Ovary (tissue), 10 donors: ENCODE measurements at places on chromosomes 5 and 9. TPM values are rescaled to one million over a fixed set of nuclear protein-coding genes. Genes with fewer than 3 reads are reported as not detected.
A peak's percentile ranks its signal among the peaks of the same experiment; 100 is the strongest.

DNA sequence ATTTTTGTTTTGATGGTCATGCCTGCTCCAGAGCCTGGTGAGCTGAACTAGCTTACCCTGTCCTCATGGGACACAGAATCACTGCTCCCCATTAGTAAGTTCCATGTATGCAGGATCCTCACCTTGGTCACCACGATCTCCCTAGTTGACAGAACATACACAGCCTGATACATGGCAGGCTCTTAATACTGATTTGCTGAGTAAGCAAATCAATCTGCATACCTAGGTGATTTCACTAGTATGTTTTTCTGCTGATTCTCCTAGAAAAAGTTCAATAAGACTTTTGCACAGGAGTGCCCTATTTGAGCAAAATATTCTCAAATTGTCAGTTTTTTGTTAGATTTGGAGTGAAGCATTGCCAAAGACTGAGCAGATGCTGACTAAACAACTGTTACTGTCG, 113.7 kb downstream of the ACER2 start:
- no peaks in the 10 kb centered on the region for H3K36me3 ChIP-seq
- no peaks in the 10 kb centered on the region for H3K27me3 ChIP-seq
- H3K27ac ChIP-seq = no peak overlapping the region

GRCh38 chr5:333945-334344, 12.4 kb downstream of the AHRR start:
- H3K36me3 ChIP-seq = no peaks in the 10 kb centered on the region
- no peaks in the 10 kb centered on the region for H3K27me3 ChIP-seq
- H3K27ac ChIP-seq = no peak overlapping the region
- no peaks in the 10 kb centered on the region for H3K4me1 ChIP-seq

GRCh38 chr9:133882849-133883755, 109.0 kb downstream of the VAV2 start:
- no peaks in the 10 kb centered on the region for H3K36me3 ChIP-seq
- H3K4me1 ChIP-seq = peaks cover 12% of the 10 kb centered on the region
- no peak overlapping the region for H3K27ac ChIP-seq
- H3K4me3 ChIP-seq = no peak overlapping the region
- DNase-seq = no peak

DNA sequence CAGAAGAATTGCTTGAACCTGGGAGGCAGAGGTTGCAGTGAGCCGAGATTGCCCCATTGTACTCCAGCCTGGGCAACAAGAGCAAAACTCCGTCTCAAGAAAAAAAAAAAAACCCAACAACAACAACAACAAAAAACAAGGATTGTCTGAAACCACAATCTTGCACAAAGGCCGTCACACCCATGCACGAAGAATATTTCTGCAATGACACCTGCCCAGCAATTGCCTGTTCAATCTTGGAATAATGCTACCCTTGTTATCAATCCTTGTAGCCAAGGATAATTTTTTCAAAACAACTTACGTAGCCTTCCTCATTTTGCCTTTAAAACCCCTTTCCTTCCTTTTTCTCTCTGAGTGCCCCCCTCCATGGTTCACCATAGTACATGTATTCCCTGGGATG, 3.7 kb upstream of the CLTB start:
- peaks cover 4% of the 10 kb centered on the region for H3K4me1 ChIP-seq
- no peaks in the 10 kb centered on the region for H3K27me3 ChIP-seq
- H3K4me3 ChIP-seq = no peak overlapping the region

AMBP gene
- total RNA-seq = 0.55 TPM

ZDHHC11B gene
- 1.9 TPM for total RNA-seq

DNA sequence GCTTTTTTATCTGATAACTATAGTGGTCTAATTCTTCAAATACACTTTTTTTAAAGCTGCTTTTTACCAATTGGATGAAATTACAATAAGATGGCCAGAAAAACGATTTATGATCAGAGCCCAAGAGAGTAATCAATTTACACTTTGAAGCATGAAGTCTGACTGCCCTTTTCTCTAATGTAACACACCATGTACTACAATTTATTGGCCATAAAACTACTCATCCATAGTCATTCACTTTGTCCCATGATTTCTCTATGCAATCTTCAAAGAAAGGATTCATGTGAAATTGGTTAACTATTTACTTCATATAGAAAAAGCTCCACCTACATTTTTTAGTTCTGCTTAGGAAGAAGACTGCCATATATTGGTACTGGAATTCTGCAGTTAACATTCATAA, 73.6 kb upstream of the CAST start:
- no peak overlapping the region for H3K4me3 ChIP-seq
- DNase-seq = no peak
- H3K27ac ChIP-seq = no peak overlapping the region
- no peaks in the 10 kb centered on the region for H3K27me3 ChIP-seq
- H3K36me3 ChIP-seq = no peaks in the 10 kb centered on the region

LURAP1L gene
- 4.2 TPM for total RNA-seq

SLC34A3 gene
- total RNA-seq = not detected

DNA sequence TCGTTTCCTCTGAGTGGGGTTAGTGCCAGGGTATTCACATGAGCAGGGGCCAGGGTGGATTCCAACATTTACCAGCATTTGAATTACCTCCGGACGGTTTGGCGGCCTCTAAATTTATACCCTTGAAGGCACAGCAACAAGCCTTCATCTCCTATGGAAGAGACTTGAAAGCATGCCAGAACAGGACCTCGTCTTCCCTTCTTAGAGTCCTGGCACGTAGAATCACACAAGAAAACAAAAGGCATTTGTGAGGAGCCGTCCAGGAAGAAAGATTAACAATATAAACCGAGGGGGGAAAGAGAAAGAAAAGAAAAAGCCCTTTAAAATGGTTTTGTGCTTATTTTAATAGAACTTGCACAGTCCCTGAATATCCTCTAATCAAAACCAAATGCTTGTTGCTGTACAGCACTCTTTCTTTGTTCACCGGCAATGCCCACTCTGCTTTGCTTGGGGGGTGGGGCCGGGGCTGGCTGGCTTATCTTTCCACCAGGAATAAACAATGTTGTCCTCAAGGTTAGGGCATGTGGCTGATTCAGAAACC, 575.8 kb upstream of the ZNF462 start:
- no peaks in the 10 kb centered on the region for H3K27me3 ChIP-seq
- DNase-seq = no peak
- H3K27ac ChIP-seq = no peak overlapping the region
- no peaks in the 10 kb centered on the region for H3K4me1 ChIP-seq
- peak overlapping the region; percentile 33 for H3K4me3 ChIP-seq
- no peaks in the 10 kb centered on the region for H3K36me3 ChIP-seq

TRPM3 gene
- total RNA-seq = 7.6 TPM

GRCh38 chr5:40649463-40650030, 30.2 kb upstream of the PTGER4 start:
- DNase-seq = no peak
- H3K27me3 ChIP-seq = no peaks in the 10 kb centered on the region
- H3K4me3 ChIP-seq = no peak overlapping the region
- H3K27ac ChIP-seq = no peak overlapping the region
- no peaks in the 10 kb centered on the region for H3K4me1 ChIP-seq
- H3K36me3 ChIP-seq = no peaks in the 10 kb centered on the region

MSX2 gene
- total RNA-seq = not detected

- no peaks in the 10 kb centered on the region for H3K4me1 ChIP-seq
- no peaks in the 10 kb centered on the region for H3K36me3 ChIP-seq
- H3K4me3 ChIP-seq = no peak overlapping the region
- H3K27ac ChIP-seq = no peak overlapping the region
These were observed 76.2 kb downstream of the INSYN2B start for GRCh38 chr5:169904059-169904458.

RNF180 gene
- 26.9 TPM for total RNA-seq

ADAMTS13 gene
- 3.9 TPM for total RNA-seq

DNA sequence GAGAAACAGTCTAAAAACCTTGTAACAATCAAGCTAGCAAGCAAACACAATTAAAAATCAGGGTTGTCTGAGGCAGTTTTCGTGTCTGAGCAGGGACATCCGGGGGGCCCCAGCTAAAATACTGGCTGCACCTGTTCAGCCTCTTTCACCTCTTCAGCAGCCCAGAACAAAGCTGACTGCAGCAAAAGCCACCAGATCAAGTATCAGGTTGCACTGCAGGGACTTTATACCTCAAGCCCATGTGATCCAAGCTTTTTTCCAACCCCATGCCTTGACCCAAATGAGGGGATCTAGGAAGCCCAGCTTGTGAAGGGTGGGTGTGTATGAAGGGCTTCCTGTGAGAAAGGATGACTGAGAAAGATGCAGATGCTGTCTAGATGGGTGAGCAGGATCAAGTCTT, 133.4 kb downstream of the SEMA6A start:
- no peaks in the 10 kb centered on the region for H3K36me3 ChIP-seq
- H3K27ac ChIP-seq = no peak overlapping the region
- H3K4me1 ChIP-seq = no peaks in the 10 kb centered on the region
- no peak overlapping the region for H3K4me3 ChIP-seq
- no peaks in the 10 kb centered on the region for H3K27me3 ChIP-seq
- no peak for DNase-seq

GRCh38 chr9:93116072-93116961, 17.7 kb downstream of the NINJ1 start:
- peak; percentile 80 for DNase-seq
- no peak overlapping the region for H3K4me3 ChIP-seq
- H3K36me3 ChIP-seq = no peaks in the 10 kb centered on the region

WNT8A gene
- total RNA-seq = not detected

DNA sequence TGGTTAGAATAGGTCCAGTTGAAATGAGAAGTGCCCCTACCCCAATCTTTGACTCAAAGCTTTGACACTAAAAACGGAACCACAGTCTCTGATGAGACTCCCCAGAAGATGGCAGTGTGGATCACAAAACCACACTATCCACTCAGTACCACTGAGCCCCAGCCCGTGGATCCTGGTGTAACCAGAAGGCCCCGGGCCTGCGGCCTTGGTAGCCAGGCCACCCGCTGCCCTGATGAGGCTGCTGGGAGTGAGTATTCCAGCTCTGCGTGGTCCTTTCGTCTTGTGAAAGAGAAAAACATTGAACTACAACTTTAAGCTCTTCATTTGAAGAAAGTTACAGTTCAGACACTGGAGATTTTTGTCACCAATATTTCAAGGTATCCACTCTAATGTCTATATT, 42.2 kb upstream of the FBP1 start:
- no peaks in the 10 kb centered on the region for H3K4me1 ChIP-seq
- H3K27ac ChIP-seq = no peak overlapping the region
- no peaks in the 10 kb centered on the region for H3K36me3 ChIP-seq
- peak; percentile 82 for DNase-seq
- no peak overlapping the region for H3K4me3 ChIP-seq
- H3K27me3 ChIP-seq = no peaks in the 10 kb centered on the region

GDF9 gene
- total RNA-seq = 0.30 TPM

TAF1L gene
- not detected for total RNA-seq

CYLC2 gene
- total RNA-seq = not detected

GRCh38 chr5:110790673-110791072, 51.9 kb downstream of the SLC25A46 start:
- no peak overlapping the region for H3K4me3 ChIP-seq
- no peak overlapping the region for H3K27ac ChIP-seq
- no peaks in the 10 kb centered on the region for H3K4me1 ChIP-seq
- no peak for DNase-seq
- no peaks in the 10 kb centered on the region for H3K27me3 ChIP-seq

GOLGA1 gene
- total RNA-seq = 19.7 TPM

DNA sequence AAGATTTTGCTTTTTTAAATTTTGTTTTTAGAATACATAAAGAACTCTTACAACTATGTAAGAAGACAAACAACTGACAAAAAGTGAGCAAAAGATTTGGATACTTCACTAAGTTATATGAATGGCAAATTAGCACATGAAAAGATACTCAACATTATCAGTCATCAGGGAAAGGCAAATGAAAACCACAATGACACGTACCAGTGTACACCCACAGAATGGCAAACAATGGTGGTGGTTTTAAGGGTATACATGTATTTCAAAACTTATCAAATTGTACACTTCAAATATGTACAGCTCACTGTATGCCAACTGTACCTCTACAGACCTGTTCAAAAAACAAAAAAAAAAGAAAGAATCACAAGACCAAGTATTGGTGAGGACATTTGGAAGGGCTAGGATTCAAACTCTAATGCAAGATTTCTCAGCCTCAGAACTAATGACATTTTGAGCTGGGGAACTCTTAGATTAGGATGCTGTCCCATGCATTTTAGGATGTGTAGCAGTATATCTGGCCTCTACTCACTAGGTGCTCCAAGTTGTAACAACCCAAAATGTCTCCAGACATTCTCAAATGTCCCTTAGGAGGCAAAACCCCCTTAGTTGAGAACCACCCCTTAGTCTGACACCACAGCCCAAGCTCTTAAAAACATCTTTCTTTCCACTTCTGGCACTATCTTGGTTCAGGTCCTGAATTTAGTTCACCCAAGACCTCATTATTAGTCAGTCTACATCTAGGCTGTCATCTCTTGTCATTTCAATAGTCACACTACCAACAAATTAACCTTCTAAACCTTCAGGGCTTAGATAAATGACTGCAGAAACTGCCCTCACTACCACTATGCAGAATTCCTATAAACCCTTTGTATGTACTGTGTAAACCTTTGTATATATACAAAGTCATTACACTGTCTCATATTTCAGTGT, 9.7 kb downstream of the SCAI start:
- H3K4me3 ChIP-seq = no peak overlapping the region
- no peak overlapping the region for H3K27ac ChIP-seq
- no peaks in the 10 kb centered on the region for H3K36me3 ChIP-seq
- no peaks in the 10 kb centered on the region for H3K4me1 ChIP-seq

NR5A1 gene
- 73.6 TPM for total RNA-seq

ZBTB34 gene
- 5.5 TPM for total RNA-seq

GRCh38 chr5:850511-851006, at the start of gene ZDHHC11:
Gene ZDHHC11, minus strand, starts transcription at chr5:850986. Its CDS starts 384 bp downstream, at chr5:850602.
- H3K27ac ChIP-seq = no peak within 1 kb of the TSS
- no peak for DNase-seq
- no peaks in the 10 kb centered on the region for H3K36me3 ChIP-seq
- H3K4me3 ChIP-seq = no peak within 1 kb of the TSS
- no peaks in the 10 kb centered on the region for H3K4me1 ChIP-seq

DNA sequence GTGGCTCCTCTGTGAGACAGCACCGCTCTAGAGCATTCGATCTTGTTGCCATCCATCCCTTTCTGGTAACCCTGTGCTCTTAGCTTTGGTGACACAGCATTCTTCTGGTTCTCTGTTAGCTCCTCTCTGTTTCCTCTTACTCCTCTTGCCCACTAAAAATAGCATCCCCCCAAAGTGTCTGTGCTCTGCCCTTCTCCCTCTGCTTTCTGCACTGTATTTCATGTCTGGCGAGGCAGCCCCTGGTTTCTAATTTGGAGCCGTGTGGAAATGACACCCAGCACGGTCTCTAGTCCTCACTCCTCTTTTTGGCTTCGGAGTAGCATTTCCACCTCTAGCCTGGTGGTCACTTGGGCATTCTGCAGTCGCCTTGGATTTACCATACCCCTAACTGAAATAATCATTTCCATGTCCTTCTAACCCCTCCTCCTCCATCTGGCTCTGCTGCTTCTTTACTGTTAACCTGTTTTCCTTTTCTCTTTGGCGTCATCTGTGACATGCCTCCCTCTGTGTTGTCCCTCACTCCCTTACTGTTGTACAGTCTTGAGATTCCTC, 23.8 kb downstream of the NPR3 start:
- no peak overlapping the region for H3K27ac ChIP-seq
- H3K4me1 ChIP-seq = no peaks in the 10 kb centered on the region
- H3K4me3 ChIP-seq = no peak overlapping the region
